ENCODE measurements at places on chromosomes 3 and 15.
A peak's percentile ranks its signal among the peaks of the same experiment; 100 is the strongest.

DNA sequence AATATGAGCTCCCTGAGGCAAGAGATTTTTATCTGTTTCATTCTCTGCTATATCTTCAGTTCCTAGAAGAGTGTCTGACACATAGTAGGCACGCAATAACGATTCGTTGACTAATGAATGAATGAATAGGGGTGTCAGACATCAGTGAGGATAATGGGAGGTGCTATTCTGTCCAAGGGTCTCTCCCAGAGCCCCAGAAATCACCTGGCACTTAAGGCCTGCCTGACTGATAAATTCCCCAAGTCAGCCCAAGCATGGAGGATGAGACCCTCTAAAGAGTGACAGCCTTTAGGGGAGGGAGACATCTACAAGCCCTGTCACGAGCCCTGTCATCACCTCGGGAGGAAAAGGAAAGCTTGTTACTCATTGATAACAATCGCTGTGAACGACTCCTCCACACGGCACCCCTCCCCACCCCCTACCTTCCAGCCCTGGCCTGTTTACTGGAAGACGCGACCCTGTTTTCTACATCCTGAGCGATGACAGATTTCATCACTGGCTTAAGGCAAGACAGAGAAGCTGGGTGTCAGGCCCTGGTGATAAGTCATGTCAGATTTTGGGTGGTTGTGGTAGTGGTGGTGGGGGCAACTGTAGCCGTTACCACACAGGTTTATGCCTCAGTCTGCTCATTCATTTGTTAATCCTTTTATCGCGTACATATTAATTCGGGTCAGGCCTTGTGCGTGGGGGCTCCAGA, 23.1 kb downstream of the BHLHE40 start:
- DNase-seq, result peak; percentile 46

DNA sequence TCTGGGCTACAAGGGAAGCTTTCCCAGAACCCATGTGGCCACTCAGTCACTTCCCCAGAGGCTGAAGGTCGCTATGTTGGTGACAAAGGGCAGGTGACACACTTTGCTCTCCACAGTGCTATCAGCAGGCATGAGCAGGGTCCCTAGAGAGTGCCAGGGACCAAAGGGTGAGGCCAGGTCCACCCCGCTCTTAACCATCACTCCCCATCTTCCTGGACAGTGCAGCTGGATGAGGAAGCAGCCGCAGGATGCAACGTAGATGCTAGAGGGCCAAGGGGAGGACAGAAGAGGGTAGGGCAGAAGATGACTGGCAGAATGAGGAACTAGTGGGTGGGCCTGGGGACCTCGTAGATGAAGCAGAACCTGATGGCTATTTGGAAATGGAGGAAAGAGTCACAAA, 13.6 kb upstream of the LTF start:
- DNase-seq, result no peak

- no peak for DNase-seq
Observed at GRCh38 chr3:39103324-39103693, 4.1 kb downstream of the GORASP1 start.

- no peak for DNase-seq
Observed at GRCh38 chr3:55486101-55486856, 827 bp downstream of the WNT5A start.

DNA sequence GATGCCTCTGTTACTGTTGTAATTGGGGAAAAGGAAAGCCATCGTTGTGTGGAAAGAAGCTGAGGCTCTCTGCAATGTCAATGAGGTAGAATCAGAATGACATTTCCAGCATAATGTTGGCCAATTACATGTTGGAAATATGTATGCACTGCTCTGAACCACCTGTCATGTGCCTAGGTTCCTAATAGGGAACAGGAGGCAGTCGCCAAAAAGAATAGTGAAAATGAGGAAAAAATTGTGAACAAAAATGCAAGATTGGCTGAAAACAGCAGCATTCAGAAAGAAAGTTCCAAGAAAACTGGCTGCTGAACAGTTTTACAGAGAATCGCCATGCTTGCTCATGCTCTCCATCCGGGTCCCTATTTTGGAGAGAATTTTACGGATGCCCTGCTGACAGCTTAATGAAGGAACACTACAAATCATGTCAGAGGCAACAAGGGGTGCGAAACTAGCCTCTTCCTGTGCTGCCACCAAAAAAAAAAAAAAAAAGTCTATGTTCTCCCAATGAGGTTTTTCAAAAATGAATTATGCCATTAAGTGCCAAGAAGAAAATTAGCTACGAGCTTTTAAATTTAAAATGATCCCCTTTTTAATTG, 305.9 kb upstream of the ARRDC4 start:
- DNase-seq, result no peak

GRCh38 chr3:186526256-186526606, 17.9 kb downstream of the CRYGS start:
- no peak for DNase-seq

GRCh38 chr3:100975714-100976113, 17.5 kb downstream of the ABI3BP start:
- no peak for DNase-seq

- no peak for DNase-seq
Observed at GRCh38 chr3:169542331-169542751, 121.2 kb downstream of the MECOM start.

DNA sequence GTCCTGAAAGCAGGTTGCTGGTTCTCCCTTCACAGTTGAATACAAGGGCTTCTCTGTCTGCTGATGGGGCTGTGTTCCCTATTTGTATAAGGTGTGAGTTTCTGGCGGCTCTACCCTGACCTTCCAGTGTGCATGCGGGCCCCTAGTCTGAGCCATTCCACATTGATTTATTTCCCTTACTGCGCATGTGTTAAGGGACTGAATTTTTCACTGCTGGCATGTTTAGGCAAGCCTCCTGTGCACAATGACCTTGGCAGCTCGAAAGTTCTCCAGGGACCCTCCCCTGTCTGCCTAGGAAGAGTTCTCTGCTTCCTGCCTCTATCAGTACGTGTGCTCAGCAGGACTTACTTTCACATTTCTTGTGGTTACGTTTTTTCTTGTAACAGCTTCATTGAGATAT, 11.4 kb downstream of the TRAK1 start:
- no peak for DNase-seq

DNA sequence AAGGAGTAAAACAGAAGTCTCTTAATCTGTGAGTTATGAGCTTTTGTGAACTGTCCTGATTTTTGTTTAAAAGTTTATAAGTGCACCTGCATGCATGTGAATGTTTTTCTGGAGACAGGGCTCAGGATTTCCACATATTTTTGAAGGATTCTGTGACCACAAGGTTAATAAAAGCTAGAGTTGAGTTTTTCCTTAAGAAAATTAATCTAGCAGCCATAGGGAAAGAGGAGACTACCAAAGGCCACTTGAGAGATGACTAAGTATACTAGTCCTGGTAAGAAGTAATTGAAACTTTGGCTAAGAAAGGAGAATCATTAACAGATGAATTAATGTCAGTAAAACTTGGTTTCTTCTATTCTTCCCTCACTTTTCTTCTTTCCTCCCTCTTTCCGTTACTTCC, 176.8 kb upstream of the EPHA3 start:
- no peak for DNase-seq

- DNase-seq, result no peak
Observed at GRCh38 chr3:170372190-170372879, 14.8 kb downstream of the SKIL start.

DNA sequence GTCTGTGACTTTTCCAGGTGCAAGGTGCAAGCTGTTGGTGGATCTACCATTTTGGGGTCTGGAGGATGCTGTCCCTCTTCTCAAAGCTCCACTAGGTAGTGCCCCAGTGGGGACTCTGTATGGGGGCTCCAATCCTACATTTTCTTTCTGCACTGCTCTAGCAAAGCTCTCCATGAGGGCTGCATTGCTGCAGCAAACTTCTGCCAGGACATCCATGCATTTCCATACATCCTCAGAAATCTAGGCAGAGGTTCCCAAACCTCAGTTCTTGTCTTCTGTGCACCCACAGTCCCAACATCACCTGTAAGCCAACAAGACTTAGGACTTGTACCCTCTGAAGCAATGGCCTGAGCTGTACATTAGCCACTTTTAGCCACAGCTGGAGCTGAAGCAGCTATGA, 694.5 kb upstream of the BCHE start:
- no peak for DNase-seq

GRCh38 chr15:32134842-32135241, 104.5 kb downstream of the CHRNA7 start:
- DNase-seq, result no peak

- DNase-seq, result no peak
Observed at GRCh38 chr3:51471775-51472652, 27.8 kb downstream of the DCAF1 start.

DNA sequence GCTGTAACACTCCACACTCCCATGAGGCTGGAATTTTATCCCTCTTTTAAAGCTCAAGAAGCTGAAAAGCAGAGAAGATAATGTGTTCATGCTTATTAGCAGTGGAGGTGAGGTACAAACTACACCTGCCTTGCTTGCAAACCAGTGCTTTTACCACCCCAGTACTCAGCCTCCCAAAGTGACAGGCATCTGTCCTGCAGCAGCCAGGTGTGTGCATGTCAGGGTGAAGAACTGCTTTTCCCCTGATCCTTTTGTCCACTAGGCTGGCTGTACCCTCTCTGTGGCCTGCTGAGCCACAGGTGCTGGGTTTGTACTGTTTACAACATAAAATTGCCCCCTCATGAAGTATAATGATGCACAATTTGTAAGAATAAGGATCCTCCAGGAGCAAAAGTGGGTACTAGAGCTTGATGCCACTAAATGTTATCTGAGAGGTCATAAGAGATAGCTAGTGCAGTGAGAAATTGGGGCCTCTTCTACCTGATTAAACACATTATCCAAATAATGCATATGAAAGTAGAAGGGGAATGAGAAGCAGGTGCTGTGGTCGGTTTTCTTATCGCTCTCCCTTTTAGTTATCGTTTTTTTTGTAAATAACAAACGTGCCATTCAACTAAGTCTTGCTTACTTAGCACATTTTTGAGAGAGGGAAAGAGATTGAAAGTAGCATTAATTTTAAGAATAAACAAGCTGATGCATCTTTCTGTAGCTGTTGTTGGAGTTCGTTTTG, 39.2 kb upstream of the GADL1 start:
- no peak for DNase-seq

DNA sequence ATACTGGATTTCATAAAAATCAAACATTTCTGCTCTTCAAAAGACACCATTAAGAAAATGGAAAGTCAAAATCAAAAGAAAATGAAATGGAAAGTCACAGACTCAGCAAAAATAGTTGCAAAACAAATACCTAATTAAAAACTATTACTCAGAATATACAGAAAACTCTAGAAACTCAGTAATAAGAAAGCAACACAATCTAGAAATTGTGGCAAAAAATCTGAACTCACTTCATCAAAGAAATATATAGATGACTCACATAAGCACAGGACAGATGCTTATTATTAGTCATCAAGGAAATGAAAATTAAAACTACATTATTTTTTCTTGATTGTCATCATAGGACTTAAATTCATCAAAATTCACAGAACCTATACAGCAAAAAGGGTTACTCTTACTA, 430.0 kb downstream of the SHQ1 start:
- no peak for DNase-seq

DNA sequence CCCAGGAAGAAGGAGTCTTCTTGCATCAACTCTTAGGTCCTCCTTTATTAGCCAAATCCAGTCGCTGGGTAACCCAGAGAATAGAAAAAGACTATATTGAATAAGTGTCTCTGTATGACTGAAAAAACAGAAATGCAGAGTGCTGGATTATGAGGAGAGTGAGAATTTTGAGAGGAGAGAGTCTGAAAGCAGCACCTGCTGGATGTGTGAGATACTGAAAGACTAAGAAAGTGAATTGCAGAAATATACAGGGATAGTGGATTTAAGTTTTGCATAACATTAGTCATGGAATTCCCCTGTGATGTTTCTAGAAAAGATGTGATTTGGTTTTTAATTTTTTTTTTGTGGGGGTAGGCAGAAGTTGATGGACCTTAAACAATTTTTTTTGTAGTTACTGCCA, 296.5 kb downstream of the MECOM start:
- no peak for DNase-seq

- no peak for DNase-seq
Observed at GRCh38 chr15:39250001-39250400, 330.9 kb upstream of the THBS1 start.

DNA sequence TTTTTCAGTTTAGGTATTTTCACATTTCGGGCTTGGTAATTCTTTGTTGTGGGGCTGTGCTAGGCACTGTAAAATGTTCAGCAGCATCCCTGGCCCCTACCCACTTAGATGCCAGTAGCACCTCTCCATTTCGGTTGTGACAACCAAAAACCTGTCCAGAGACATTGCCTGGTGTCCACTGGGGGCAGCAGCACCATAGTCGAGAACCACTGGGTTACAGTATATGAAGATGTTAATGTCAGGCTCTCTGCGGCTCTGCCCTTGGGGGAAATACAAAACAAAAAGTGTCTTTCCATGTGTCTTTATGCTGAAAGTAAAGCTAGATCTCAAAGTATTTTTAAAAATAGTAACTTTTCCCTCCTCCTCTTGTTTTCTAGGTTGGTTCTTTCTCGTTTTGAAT, 177.2 kb downstream of the ITPR1 start:
- DNase-seq, result no peak
